Stimulated activated CD4-positive, alpha-beta T cell treated with anti-CD3 and anti-CD28 coated beads, Interleukin-1b, Interleukin-23, amount 100 ng/mL, for 1 hour (primary cell): ENCODE measurements at places on chromosomes 5 and 9.

GRCh38 chr5:130708754-130709153, 456.3 kb downstream of the HINT1 start:
- DNase-seq: no peak

GRCh38 chr5:93402451-93402850, 178.6 kb downstream of the NR2F1-AS1 start:
- DNase-seq: no peak

DNA sequence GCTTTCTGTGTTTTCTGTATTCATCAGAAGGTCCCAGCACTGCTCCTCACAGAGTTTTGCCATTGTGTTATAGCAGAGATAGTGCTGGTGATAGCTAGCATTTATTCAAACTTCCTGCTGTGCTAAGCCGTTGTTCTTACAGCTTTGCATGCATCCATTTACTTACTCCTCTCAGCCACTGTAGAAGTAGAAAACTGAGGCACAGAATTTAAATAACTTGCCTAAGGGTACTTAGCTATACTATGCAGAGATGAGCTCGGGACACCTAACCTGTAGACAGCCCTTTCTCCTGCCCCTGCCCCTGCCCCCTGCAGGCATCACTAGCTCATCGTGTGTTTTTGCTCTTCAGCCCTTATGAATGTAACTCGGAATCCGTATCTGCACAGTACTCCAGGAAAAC, 227.6 kb downstream of the SAXO1 start:
- no peak for DNase-seq

GRCh38 chr5:55997742-55998351, 3.1 kb upstream of the IL6ST start:
- no peak for DNase-seq
